Pons (tissue), 1 donor: ENCODE measurements at places on chromosomes 16 and 17.

DNA sequence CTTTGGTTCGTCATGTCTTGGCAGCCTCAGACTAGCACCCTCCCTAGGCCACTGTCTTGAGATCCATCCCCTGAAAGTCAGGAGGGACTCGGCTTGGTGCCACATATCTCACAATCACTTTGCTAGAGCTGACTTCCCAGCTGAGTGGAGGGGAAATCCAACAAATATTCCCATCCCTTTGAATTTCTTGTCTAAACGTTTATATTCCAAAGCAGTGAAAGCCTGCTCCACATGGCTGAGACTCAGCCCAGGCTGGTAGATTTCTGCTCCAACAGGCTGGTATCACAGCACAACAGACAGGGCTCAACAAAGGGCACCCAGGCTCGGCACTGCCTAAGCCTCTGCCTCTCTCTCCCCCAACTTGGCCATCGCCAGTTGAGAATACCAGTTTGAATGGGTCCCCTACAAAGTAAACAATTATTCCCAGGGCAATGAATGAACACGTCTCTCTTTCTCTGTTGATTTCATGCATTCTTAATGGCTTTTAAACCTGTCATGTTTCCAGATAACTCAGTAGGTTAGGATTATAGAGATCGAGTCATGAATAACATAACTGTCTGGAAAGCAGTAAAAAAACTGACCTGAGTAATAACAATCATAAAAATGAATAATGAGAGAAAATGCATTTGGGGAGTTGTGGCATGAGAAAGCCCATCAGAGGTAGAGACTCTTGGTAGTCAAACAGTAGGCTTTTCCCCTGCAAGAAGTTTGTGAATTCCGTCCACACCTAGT, 1.0 kb downstream of the KRT13 start:
- no peak for DNase-seq

DNA sequence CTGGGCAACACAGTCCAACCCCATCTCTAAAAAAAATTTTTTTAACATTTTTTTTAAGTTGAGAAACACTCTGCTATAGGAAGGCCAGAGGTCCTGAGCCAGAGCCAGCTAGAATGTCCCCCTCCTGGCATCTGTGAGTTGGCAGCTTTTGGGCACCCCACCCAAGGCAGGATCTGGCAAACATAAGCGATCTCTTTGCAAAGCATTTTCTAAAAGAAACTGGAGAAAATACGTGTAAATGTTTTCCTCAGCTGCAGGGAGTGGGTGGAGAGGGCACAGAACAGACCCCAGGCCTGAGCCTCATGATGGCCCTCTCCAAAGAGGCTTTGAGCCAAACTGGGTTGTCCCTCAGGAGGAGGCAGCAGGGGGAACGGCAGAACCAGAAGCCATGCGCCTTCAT, 11.7 kb downstream of the CAVIN1 start:
- no peak for DNase-seq

DNA sequence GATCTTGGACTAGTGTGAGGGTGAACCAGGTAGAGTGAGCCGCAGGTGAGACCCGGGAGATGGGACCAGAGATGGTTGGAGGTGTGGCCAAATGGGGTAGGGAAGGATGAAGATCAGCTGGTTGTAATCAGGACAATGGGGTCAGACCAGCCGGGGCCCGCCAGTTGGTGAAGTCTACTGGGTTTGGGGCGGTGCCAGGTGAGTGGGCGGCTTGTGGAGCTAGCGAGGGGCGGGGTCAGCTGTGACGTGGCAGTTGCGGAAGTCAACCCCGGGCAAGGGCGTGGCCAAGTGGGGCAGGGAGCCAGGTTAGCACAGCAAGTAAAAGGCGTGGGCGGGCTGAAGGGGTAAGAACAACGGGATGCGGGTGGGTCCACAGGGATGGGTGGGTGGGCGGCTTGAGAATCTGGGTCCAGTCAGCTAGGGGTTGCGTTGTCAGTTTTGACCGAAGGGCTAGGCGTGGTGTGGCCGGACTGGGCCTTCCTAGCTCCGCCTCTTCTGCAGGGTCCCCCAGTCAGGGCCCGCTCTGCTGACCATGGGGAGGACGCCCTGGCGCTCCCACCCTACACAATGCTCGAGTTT, 25.5 kb upstream of the ALKBH5 start:
- DNase-seq: peak; percentile 66

- peak; percentile 31 for DNase-seq
Observed at GRCh38 chr17:75242461-75243042, 18.9 kb downstream of the GGA3 start.

- DNase-seq: no peak
Observed at GRCh38 chr16:77898671-77899211, 110.4 kb downstream of the VAT1L start.

GRCh38 chr17:70938336-70938735, 769.0 kb downstream of the KCNJ2 start:
- DNase-seq: no peak

GRCh38 chr17:60269417-60269816, 119.6 kb downstream of the CA4 start:
- DNase-seq: no peak

DNA sequence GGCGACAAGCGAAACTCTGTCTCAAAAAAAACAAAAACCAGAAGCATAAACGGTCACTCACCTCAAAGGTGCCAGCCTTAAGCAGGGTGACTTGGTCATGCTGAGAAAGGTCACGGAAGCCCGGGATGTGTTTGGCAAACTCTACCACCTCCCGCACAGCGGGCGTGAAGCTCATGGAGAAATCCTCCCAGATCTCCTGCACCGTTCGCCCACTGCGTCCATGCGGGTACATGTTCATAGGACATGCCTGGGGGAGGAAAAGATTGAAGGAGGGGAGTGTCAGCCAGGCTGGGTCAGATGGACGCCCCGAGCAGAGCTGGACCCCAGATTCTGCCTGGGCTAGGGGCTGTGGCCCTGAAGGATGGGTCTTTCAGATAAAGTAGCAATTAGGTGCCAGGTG, 5.5 kb downstream of the NR1D1 start:
- no peak for DNase-seq

GRCh38 chr16:50395763-50396710, 27.2 kb upstream of the BRD7 start:
- no peak for DNase-seq

DNA sequence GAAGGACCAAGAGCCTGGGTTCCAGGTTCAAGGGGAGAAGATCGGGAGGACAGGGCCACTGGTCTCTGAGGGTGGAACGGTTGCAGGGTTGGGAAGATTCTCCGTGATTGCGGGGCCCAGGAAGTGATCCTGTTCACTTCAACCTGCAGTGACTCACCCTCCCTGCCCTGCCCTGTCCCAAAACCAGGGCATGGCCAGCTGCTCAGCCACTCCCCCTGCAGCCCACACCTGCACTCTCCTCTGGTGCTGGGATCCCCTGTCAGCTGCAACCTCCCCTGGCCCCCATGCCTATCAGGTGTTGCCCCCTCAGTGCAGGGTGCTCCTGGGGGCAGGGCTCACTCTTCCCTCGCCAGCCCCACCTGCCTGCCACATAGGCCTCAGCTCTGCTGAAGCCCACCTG, 1.1 kb downstream of the RUNDC3A start:
- no peak for DNase-seq

DNA sequence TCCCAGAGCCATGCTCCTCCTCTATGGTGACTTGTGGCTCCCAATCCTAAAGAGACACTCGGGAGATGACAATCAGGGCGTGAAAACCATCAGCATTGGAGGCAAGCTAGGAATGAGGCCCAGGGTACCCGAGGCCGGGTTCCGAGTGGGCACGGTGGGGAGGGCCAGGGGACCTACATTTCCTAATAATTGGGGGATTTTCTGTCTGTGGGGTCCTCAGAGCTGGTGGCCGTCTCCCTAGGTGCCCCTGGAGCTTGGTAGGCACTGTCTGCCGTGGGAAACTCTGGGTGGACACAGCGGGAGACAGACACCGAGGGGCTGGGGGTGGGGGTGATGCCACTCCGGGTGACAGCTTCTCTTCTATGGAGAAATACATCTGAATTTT, 312.5 kb upstream of the TNRC6C start:
- no peak for DNase-seq

DNA sequence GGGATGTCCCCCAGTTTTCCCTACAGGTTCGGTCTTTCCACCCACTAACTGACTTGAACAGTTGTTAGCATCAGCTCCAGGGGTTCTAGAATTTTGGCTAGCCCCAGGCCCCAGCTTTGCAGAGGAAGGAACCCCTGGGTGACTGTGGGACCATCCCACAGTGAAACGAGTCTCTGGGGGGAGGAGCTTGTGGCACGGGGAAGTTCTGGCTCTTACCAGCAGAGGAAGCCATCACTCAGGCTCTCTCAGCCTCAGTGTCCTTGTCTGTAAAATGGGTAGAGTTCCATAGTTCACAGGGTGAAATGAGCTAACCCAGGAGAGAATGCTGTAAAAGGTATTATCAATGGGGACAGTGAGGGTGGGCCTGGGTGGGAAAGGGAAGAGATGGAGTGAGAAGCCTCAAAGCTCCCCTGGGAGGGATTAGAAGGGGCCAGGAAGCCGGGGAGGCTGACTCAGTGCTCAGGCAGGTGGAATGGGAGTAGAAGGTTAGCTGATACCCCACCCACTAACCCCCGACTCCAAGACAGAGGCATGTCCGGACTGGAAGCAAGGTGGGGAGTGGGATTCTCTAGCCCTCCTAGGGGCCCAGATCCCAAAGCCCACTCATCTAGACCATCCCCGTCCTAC, 30.9 kb upstream of the CDC42EP4 start:
- DNase-seq: no peak

GRCh38 chr16:7992616-7993015, 597.7 kb downstream of the TMEM114 start:
- DNase-seq: no peak

DNA sequence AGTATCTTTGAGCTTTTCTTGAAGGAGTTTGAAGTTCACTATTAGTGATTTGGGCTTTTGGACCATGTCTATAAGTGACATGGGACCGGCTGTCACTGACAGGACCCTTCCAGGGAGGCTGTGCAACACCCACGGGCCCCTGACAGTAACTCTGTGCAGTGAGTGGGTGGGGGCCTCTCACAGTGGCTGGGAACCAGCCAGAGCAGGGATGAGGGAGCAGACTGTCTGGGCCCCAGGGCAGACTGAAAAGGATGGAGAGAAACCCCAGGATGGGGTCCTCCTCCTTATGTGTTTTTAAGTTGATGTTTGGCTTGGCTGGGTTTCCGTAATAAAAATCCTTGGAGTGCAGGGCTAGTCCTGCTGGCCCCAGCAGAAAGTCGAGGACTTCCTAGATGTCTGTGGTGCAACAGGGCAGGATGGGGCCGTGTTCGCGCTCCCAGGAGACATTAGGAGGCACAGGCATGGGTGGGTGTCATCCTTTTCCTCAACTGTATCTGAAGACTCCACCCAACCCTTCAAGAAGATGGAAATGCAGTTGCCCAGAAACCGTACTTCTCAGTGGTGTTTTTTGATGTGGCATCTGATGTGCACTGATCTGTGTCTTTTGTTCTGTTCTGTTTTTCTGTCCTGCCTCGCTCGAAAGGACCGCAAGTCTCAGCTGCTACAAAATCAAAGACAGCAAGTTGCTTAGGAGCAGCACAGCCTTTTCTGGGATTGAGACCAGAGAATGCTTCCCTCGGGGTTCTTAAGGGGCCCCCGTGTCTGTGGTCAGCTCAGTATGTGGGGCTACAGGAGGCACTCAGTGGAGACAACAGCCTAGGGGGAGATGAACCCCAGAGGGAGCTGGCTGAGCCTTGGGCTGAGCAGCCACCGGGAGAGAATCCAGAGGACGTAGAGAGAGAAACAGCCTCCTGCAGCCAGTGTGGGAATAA, 24.2 kb downstream of the PLD6 start:
- no peak for DNase-seq

GRCh38 chr16:56125922-56126321, 65.4 kb upstream of the GNAO1 start:
- no peak for DNase-seq

- DNase-seq: no peak
Observed at GRCh38 chr17:77542011-77542410, 401.2 kb downstream of the SEC14L1 start.

- DNase-seq: no peak
Observed at GRCh38 chr16:29308644-29309546, 97.6 kb downstream of the NPIPB11 start.

- no peak for DNase-seq
Observed at GRCh38 chr17:63578769-63579111, 22.0 kb upstream of the TACO1 start.

- no peak for DNase-seq
Observed at GRCh38 chr16:71460236-71460635, 1.8 kb downstream of the ZNF23 start.

- no peak for DNase-seq
Observed at GRCh38 chr16:17364319-17365210, 106.2 kb downstream of the XYLT1 start.

GRCh38 chr16:50538411-50539052, 9.7 kb upstream of the NKD1 start:
- DNase-seq: no peak

DNA sequence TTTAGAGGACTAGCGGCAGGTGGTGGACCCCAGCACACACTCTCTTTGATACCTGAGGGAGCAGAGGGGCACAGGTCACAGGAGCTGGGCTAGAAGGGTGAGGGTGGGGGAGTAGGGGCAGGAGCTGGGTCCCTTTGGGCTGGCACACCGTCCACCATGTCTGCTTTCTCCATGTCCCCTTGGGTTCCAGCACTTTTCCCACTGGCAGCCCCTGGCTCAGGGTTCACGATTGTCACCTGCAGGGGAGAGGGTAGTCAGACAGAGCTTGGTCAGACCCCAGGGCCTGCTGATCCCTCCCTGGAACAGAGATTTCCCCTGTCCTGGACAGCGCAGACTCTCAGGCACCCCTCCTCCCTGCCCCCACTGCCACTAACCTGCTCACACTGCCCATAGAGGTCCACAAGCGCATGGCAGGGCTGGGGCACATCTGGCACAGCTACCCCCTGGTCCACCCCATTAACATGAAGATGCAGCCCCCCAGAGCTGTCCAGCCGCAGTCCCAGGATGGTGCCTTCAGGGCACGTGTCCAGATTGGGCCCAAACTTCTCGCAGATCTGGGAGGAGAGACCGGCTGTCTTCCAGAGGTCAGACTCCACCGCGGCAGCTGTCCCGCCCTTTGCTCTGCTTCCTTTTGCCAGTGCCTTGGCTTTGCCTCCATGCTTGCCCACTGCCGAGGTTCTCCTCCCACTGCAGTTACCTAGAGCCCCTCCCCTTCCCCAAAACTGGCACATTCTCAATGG, 3.1 kb upstream of the GPS2 start:
- DNase-seq: no peak

DNA sequence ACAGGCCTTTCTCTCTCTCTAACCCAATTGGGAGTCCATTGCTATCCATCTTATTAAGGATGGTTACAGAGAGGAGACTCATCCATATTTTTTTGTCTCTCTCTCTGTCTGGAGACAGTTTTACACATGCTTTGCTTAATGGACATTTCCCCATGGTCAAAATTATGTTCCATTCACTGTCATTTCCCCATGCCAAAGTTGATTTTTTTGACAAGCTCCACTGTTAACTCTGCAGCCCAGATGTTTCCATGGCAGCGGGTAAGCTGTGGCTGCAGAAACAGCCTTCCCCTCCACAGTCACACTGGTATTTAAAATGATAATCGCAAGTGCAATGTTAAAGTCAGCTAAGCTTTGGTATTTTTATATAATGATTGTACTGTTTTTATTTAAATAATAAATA, 63.9 kb upstream of the HLF start:
- DNase-seq: no peak

GRCh38 chr17:42212382-42212781, 18.1 kb upstream of the GHDC start:
- DNase-seq: no peak
